Smooth muscle cell of the coronary artery (primary cell): ENCODE measurements at places on chromosomes 7 and 10. TPM values are rescaled to one million over a fixed set of nuclear protein-coding genes. Genes with fewer than 3 reads are reported as not detected.

Gene UPK3B
- 0.08 TPM in 1 of 2 replicates, not detected in the other for total RNA-seq

Gene ATOH7
- total RNA-seq, result not detected in 2 replicates

Gene NODAL
- total RNA-seq, result not detected in 2 replicates

Gene AP3M1
- total RNA-seq, result 11.7 and 20.8 TPM in 2 replicates

Gene SPACDR
- total RNA-seq, result 0.38 and 0.70 TPM in 2 replicates

Gene ADCYAP1R1
- total RNA-seq, result 0.35 TPM in 1 of 2 replicates, not detected in the other

Gene PNLIP
- not detected in 2 replicates for total RNA-seq

Gene SOSTDC1
- total RNA-seq, result not detected in 2 replicates

Gene TRIM56
- 17.8 and 64.6 TPM in 2 replicates for total RNA-seq

Gene LRRD1
- total RNA-seq, result under 0.01 TPM in 1 of 2 replicates, not detected in the other

Gene ACADSB
- 3.5 and 5.4 TPM in 2 replicates for total RNA-seq

Gene NMT2
- 24.2 and 36.1 TPM in 2 replicates for total RNA-seq

Gene MALRD1
- total RNA-seq, result 0.12 and 0.15 TPM in 2 replicates

Gene FEZF1
- total RNA-seq, result not detected in 2 replicates

Gene PTN
- total RNA-seq, result 1.6 and 9.3 TPM in 2 replicates

Gene GRID1
- total RNA-seq, result under 0.01 TPM in 1 of 2 replicates, not detected in the other

Gene SPRN
- 0.08 and 0.12 TPM in 2 replicates for total RNA-seq

Gene HMX2
- not detected in 2 replicates for total RNA-seq

Gene RPEL1
- total RNA-seq, result 0.08 and 0.12 TPM in 2 replicates

Gene CCL24
- not detected in 2 replicates for total RNA-seq
